Smooth muscle cell of the pulmonary artery (primary cell): ENCODE measurements at places on chromosomes 4 and X. TPM values are rescaled to one million over a fixed set of nuclear protein-coding genes. Genes with fewer than 3 reads are reported as not detected.

Gene MEPE
- not detected in 2 replicates for total RNA-seq

Gene CCSER1
- total RNA-seq: 0.03 and 0.20 TPM in 2 replicates

Gene EVC
- 50.0 and 54.0 TPM in 2 replicates for total RNA-seq

Gene C4orf50
- total RNA-seq: under 0.01 TPM in 1 of 2 replicates, not detected in the other

Gene POF1B
- total RNA-seq: not detected in 2 replicates

Gene TMPRSS11B
- not detected in 2 replicates for total RNA-seq

Gene GPR173
- total RNA-seq: 2.9 and 5.5 TPM in 2 replicates

Gene FUNDC1
- 6.3 and 10.1 TPM in 2 replicates for total RNA-seq

Gene YIPF7
- total RNA-seq: 0.13 TPM in 1 of 2 replicates, not detected in the other

Gene BEND4
- not detected in 2 replicates for total RNA-seq

Gene TMEM271
- total RNA-seq: not detected in 2 replicates

Gene FBXL5
- 83.7 and 125 TPM in 2 replicates for total RNA-seq

Gene UGT2B17
- total RNA-seq: not detected in 2 replicates

Gene EIF4E
- total RNA-seq: 108 and 136 TPM in 2 replicates

Gene CLIC2
- total RNA-seq: 0.33 and 0.78 TPM in 2 replicates

Gene ZFP92
- total RNA-seq: 0.23 and 0.33 TPM in 2 replicates

Gene SLC34A2
- 0.03 TPM in 1 of 2 replicates, not detected in the other for total RNA-seq

Gene SATL1
- not detected in 2 replicates for total RNA-seq

Gene NEUROG2
- total RNA-seq: not detected in 2 replicates

Gene TMEM47
- total RNA-seq: 88.7 and 135 TPM in 2 replicates

Gene MGAT4D
- not detected in 2 replicates for total RNA-seq

Gene SLC10A7
- total RNA-seq: 6.7 and 11.1 TPM in 2 replicates

Gene HERC5
- 1.7 and 1.8 TPM in 2 replicates for total RNA-seq
